ENCODE measurements at places on chromosomes 12 and 14.
A peak's percentile ranks its signal among the peaks of the same experiment; 100 is the strongest.

DNA sequence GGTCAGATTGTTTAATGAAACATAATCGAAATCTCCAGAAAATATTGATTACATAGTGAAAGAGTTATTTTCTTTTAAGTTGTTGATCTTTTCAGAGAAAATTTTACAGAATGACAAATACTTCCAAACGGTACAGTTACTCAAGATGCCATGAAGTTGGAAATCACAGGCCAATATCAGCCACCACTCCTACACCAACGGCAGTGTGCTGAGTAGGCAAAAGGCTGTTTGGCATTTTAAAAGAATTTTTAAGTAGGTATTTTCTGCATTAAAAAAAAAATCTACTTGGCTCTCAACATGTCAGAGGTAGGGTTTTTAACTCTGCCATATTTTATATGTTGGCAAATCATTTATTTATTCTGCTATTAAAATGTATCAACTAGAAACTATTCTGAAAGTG lies 21.7 kb downstream of the SLC38A4 start:
- no peak for DNase-seq

DNA sequence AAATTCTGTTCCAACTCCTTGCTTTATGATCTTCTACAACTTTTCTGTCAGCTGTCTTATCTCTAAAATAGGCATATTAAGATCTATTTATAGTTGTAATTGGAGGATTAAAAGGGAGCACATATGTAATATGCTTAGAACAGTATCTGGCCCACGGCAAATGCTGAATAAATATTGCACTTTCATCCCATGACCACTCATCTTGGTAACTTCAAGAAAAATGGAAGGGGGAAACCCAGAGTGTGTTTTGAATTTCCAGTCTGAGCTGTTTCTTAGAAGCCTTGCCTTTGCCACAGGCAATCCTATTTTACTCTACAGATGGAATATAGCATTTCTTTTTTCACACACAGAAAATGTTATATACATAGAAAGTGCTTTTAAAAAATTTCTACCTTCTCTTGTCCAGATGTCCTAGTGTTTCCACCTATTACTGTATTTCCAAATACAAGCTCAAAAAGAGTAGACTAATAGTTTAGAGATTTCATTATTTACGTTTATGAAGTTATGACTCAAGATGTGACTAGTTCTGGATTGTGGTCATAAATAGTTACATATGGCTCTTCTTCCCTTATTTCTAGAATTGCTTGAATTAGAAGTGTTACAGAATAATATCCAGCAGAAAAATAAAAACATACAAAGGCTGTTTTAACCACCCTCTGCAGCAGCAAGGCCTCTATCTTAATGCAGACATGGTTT lies 6.2 kb upstream of the STXBP6 start:
- no peak for DNase-seq

GRCh38 chr14:21070083-21070609 lies at the start of gene ARHGEF40:
Gene ARHGEF40, plus strand, starts transcription at chr14:21070304. Its CDS starts 93 bp downstream, at chr14:21070397.
- DNase-seq, result peak; percentile 85

DNA sequence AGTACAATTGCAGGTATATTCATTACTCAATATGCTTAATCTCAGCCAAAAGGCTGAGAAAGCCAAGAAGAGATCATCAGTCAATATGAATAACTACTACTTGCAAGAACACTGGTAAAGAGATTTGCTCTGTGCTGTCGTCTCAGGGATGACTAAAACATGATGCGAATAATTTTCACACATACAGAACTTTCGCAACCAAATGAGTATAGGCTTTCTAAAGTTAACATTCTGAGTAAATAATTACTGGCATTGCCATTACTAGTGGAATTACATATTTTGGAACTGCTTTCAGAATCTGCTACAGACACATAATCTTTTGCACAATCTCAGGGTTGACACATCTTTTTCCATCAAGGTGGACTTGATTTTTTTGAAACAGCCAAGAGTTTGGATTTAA lies 24.7 kb downstream of the NCKAP1L start:
- no peak for DNase-seq

GRCh38 chr12:15186597-15186996 lies 34.6 kb downstream of the RERG start:
- no peak for DNase-seq

DNA sequence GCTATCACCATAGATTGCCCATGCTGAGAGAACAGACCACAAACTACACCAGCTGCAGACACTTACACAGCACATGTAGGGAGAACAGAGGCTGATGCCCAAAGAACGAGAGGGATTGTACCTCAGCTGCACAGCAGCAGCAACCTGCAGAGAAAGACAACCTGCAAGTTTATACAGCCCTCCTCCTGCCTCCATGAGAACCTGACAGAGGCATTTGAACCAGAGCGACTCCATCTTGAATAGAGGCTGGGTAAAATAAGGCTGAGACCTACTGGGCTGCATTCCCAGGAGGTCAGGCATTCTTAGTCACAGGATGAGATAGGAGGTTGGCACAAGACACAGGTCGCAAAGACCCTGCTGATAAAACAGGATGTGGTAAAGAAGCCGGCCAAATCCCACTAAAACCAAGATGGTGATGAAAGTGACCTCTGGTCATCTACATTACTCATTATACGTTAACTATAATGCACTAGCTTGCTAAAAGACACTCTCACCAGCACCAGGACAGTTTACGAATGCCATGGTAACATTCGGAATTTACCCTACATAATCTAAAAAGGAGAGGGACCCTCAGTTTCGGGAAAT lies 262.4 kb upstream of the HMGA2 start:
- DNase-seq, result no peak

DNA sequence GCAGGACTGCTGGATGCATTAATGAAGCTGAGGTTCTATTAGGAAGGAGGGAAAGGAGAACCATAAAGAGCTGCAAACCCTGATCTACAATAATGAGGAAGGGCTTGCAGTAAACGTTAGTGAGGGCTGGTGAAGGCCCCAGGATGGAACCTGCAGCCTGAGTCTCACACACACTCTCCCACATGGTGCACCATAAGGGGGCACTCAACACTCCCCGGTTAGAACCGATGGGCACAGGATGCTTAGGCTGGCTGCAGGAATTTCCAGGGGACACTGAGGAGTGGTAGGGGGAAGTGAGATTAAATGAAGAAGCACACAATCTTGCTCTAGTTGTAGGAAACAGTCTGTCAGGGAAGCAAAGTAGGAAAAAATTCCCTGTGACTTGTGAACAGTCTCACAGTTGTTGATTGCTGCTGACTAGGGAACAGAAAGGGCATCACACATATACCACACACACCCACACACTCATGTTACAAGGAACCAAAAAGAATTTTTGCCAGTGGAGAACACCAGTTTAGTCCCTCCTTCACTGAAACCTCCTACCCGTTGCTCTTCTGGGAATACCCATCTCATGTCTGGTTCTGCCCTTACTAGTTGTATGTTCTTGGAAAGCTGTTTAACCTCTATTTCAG lies 56.2 kb upstream of the FERMT2 start:
- no peak for DNase-seq

GRCh38 chr14:75522224-75522982 lies at the start of gene BATF:
Gene BATF, plus strand, starts transcription at chr14:75522469. Its CDS starts 214 bp downstream, at chr14:75522683.
- peak; percentile 68 for DNase-seq

DNA sequence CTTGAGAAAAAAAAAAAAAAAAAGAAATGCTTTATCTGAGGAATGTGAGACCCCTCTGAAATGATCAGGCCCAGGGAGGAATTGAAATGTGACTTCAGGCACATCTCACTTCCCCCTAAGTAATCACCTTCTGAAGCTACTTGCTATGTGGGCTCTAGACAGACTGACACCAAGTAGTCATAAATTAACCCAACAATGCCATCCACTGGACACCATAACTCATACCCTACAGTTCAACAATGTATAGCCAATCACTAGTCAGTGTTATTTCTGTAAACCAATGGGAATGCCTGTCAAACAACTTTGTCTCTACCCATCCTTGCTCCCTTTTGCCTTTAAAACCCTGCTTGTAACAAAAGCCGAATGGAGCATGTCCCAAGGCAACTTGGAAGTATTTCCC lies 182.7 kb upstream of the TMPO start:
- no peak for DNase-seq

GRCh38 chr12:52370926-52371608 lies 3.8 kb upstream of the KRT85 start:
- DNase-seq, result no peak

All from upper lobe of right lung (tissue), 1 donor.